ENCODE measurements at places on chromosomes 6 and 20. TPM values are rescaled to one million over a fixed set of nuclear protein-coding genes. Genes with fewer than 3 reads are reported as not detected.

Gene DDX43
- not detected for total RNA-seq

Gene TNXB
- total RNA-seq: 0.95 TPM

Gene ADGRF1
- total RNA-seq: not detected

Gene MYH7B
- 0.04 TPM for total RNA-seq

Gene TSPO2
- not detected for total RNA-seq

Gene NOP56
- 771 TPM for total RNA-seq

Gene SUMO4
- not detected for total RNA-seq

Gene VARS2
- 10.3 TPM for total RNA-seq

Gene SLC22A16
- not detected for total RNA-seq

Gene COL11A2
- 0.90 TPM for total RNA-seq

Gene SLC22A2
- total RNA-seq: 0.23 TPM

Gene C6orf58
- total RNA-seq: 0.33 TPM

Gene LY86
- total RNA-seq: not detected

Gene MRPL14
- total RNA-seq: 70.8 TPM

Gene C6orf52
- total RNA-seq: 2.3 TPM

Gene COMMD7
- 56.6 TPM for total RNA-seq

Gene SS18L1
- total RNA-seq: 10.1 TPM

Gene HCK
- total RNA-seq: 0.08 TPM

Gene MCM9
- total RNA-seq: 5.4 TPM

Gene ZSCAN12
- 2.0 TPM for total RNA-seq

Gene FILIP1
- total RNA-seq: 0.19 TPM

Gene DYNLT1
- total RNA-seq: 111 TPM

Gene PAX1
- not detected for total RNA-seq

Gene APCDD1L
- not detected for total RNA-seq

Gene DYNLRB1
- total RNA-seq: 229 TPM

Gene VGLL2
- total RNA-seq: not detected

Gene TSBP1
- total RNA-seq: not detected

Gene C6orf163
- total RNA-seq: 0.36 TPM

Gene CLPSL1
- total RNA-seq: not detected

Gene BNIP5
- total RNA-seq: not detected

Gene ENPP3
- not detected for total RNA-seq

Gene ABCC10
- 7.3 TPM for total RNA-seq

Gene PSORS1C1
- 4.4 TPM for total RNA-seq

Gene CCN6
- not detected for total RNA-seq

Gene TENT5A
- total RNA-seq: 0.99 TPM

Gene EEF1A1
- total RNA-seq: 8,059 TPM

Gene OTOR
- total RNA-seq: not detected

Gene OLIG3
- total RNA-seq: not detected

Gene RAB44
- 0.06 TPM for total RNA-seq

Gene VIP
- total RNA-seq: not detected

Gene SLC35D3
- total RNA-seq: 0.07 TPM

Gene MAP3K7
- 12.8 TPM for total RNA-seq

Gene IL17A
- not detected for total RNA-seq

Gene MCCD1
- total RNA-seq: not detected

Gene CRISP1
- not detected for total RNA-seq

Gene BTBD3
- 10.0 TPM for total RNA-seq

All from A549 treated with RU486 at 1 μM for 4 hours (cell line).